ENCODE measurements at places on chromosomes 1 and 21.

DNA sequence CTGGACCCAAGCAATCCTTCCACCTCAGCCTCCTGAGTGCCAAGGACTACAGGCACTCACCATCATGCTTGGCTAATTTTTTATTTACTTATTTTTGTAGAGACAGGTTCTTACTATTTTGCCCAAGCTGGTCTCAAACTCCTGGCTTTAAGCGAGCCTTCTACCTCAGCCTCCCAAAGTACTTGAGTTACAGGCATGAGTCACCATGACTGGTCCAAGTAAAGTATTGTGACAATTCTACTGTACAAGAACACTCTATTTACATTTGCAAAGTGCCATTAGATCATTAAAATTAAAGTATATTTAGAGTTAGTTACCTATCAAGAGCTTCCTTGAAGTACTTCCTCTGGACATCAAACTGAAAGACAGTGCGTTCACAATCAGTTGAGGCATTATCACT, 44.8 kb downstream of the NRDC start:
- no peak for DNase-seq

- no peak for DNase-seq
Observed at GRCh38 chr1:95640746-95641145, 406.7 kb downstream of the RWDD3 start.

DNA sequence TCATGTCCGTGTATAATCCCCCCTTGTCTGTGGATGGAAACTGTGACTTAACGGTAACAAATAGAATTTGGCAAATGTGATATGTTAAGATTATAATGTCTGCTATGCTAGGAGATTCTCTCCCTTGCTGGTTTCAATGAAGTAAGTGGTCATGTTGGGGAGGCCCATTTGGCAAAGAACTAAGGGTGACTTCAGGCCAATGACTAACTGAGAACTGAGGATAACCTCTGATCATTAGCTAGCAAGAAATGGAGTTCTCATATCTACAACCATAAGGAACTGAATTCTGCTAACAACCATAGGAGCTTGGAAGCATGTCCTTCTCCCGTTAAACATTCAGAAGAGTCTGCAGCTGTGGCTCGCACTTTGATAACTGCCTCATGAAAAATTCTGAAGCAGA, 2.3 kb downstream of the IFI44L start:
- DNase-seq, result no peak

- no peak for DNase-seq
Observed at GRCh38 chr21:35345954-35346353, 296.9 kb upstream of the RUNX1 start.

GRCh38 chr1:102420034-102420433, 423.3 kb upstream of the OLFM3 start:
- no peak for DNase-seq

- no peak for DNase-seq
Observed at GRCh38 chr1:236753516-236753915, 41.6 kb upstream of the MTR start.
